ENCODE measurements at places on chromosomes 4 and X. TPM values are rescaled to one million over a fixed set of nuclear protein-coding genes. Genes with fewer than 3 reads are reported as not detected.

DNA sequence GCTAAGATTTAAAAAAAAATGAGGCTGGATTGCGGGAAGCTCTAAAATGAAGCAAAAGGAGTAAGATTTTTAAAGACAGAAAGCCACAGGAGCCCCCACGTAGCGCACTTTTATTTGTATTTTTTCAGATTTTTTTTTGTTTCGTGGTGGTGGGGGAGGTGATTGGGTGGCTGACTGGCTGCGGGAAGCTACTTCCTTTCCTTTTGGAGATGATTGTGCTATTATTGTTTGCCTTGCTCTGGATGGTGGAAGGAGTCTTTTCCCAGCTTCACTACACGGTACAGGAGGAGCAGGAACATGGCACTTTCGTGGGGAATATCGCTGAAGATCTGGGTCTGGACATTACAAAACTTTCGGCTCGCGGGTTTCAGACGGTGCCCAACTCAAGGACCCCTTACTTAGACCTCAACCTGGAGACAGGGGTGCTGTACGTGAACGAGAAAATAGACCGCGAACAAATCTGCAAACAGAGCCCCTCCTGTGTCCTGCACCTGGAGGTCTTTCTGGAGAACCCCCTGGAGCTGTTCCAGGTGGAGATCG, 908 bp downstream of the PCDH10 start:
- DNase-seq: no peak

- no peak for DNase-seq
These were observed 70.2 kb upstream of the MAP3K15 start for GRCh38 chrX:19585332-19586082.

DNA sequence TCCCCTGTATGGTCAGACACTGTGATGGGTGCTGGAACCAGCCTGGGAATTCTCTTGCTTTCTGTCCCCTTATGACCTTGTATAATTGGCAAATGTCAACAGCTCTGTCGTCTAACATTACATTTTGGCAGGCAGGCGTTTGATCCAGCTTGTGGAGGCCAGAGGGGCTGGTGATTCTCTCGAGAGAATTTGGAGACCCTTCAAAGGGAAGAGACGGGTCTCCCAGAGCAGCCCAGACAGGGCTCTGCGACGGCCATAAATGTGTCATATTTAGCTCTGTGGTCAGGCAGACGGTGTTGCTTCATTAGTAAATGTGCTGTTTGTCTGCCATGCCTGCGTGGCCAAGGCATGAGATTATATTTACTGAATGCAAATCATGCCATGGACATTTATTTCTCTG, 68.7 kb downstream of the SORCS2 start:
- DNase-seq: peak; percentile 21

- DNase-seq: no peak
These were observed 91.2 kb downstream of the LPAR4 start for GRCh38 chrX:78838709-78839108.

GRCh38 chrX:107683931-107684330, 55.6 kb downstream of the PRPS1 start:
- peak; percentile 8 for DNase-seq

GRCh38 chrX:70960730-70961129, 29.8 kb upstream of the SLC7A3 start:
- DNase-seq: peak; percentile 12

DNA sequence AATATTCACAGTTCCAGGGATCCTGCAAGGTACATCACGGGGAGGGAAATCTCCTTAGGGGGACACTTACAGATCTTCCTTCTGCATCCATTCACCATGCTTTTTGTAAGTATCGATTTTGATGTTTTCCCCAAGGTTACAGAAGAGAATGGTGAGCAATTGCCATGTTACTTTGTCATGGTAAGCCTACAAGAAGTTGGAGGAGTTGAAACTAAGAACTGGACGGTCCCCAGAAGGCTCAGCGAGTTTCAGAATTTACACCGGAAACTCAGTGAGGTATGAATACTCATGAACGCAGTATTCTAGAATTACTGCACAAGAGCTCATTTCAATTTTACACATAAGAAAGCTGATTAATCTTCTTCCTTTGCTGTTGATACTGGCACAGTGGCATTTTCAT, 53.9 kb downstream of the LRP2BP start:
- DNase-seq: no peak

- no peak for DNase-seq
These were observed 11.0 kb upstream of the MAMLD1 start for GRCh38 chrX:150352114-150352513.

- DNase-seq: peak; percentile 63
These were observed 35.7 kb downstream of the ACE2 start for GRCh38 chrX:15564981-15565579.

GRCh38 chr4:96145601-96146000, 305.7 kb downstream of the PDHA2 start:
- no peak for DNase-seq

- DNase-seq: no peak
These were observed 13.2 kb downstream of the SNX25 start for GRCh38 chr4:185222598-185222997.

DNA sequence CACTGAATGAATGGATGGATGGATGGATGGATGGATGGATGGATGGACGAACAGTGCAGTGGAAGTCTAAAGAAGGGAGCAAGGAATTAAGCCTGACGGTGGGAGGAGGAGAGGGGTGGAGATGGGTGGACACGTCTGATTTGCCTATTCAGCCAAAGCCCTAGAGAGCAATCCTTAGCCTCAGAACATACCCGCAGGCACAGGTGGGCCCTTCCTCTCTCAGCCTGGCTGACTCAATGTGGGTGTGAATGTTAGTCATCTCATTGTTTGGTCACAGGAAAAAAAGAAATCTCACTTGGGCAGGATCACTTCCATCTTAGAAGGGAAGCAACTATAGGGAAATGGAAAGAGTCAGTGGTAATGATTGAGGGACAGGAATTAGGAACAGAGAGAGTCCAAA, 165.9 kb downstream of the PJA1 start:
- no peak for DNase-seq

DNA sequence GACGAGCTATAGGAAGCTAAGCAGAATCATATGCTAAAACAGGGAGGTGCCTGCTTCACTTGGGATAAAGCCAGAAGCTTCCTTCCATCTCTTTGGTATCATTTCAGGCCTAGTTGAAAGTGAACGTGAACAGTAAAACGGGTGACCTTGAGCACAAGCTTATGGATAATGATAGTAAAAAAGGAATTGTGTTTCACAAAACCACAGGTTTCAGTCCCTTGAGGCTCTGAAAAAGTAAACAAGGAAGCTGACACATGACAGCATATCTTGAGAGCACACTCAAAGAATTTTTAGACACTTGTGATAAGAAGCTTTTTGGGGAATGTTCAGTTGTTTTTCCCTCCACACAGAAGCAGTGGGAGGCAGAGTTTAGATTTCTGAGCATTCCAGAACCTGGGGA, 286.1 kb downstream of the DCHS2 start:
- DNase-seq: peak; percentile 63

- DNase-seq: peak; percentile 48
These were observed 17.7 kb downstream of the MND1 start for GRCh38 chr4:153362184-153362583.

- peak; percentile 13 for DNase-seq
These were observed 40.4 kb upstream of the PAPSS1 start for GRCh38 chr4:107760281-107760947.

- DNase-seq: peak; percentile 36
These were observed 21.2 kb upstream of the FAM156A start for GRCh38 chrX:52979568-52979967.

- DNase-seq: no peak
These were observed 89.8 kb upstream of the ACSL4 start for GRCh38 chrX:109822861-109823260.

GRCh38 chr4:119733431-119733830, 104.8 kb upstream of the PDE5A start:
- DNase-seq: no peak

DNA sequence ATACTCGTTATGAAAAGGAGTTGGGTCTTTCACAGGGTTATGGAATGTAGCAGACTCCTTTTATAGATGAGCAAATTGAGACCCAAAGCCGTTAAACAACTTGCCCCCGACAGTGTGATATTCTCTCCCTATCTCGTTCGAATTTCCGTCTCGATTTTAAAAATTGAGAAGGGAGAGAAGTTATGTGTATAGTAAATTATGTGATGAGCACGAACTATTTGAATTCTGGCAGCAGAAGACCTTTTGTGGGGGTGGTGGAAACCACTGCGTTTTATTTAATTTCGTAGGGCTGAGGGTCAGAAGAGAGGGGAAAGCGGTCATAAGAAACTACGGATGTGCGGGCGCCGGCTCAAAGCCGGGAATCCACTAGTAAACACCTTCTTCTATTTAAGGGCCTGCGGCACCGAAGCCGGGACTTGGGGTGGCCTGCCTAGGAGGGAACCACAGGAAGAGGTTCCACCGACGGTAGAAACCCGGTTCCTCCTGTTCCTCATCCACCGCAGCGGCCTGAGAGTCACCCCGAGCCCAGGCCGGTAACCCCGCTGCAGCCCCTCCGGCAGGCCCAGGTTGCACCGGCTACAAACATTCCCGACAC, 1.5 kb upstream of the DDX3X start:
- DNase-seq: peak; percentile 49

DNA sequence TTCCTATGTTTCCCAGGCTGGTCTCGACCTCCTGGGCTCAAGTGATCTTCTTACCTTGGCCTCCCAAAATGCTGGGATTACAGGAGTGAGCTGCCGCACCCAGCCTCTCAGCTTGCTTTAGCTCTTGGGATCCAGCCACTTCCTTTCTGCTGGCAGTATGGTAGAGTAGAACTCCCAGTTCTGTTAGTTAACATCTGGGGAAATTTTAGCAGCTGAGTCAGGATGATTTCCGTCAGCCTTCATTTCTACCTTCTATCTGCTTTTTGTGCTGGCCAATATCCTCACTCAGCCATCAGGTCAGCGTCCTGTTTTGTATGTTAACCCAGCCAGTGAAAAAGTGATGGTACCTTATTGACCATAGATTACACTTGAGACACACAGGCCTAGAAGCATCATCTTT, 59.3 kb upstream of the GPC4 start:
- DNase-seq: no peak

DNA sequence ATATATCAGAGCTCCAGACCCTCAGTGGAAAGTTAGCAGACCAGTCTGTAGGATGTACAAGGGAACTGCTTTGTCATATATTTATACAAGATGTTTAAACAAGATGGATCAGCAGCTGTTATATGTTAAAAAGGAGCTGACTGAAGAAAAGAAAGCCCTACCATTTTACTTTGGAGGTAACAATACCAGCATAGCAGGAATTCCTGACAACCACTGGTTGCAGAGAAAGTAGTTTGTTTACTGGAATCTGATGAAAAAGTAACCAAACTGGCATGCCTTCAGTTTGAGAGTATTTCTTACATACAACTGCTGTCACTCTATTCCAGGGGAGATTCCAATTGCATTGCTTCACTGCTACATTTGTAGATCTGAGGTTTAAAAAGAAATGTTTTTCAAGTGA, 49.5 kb upstream of the GABRQ start:
- no peak for DNase-seq

DNA sequence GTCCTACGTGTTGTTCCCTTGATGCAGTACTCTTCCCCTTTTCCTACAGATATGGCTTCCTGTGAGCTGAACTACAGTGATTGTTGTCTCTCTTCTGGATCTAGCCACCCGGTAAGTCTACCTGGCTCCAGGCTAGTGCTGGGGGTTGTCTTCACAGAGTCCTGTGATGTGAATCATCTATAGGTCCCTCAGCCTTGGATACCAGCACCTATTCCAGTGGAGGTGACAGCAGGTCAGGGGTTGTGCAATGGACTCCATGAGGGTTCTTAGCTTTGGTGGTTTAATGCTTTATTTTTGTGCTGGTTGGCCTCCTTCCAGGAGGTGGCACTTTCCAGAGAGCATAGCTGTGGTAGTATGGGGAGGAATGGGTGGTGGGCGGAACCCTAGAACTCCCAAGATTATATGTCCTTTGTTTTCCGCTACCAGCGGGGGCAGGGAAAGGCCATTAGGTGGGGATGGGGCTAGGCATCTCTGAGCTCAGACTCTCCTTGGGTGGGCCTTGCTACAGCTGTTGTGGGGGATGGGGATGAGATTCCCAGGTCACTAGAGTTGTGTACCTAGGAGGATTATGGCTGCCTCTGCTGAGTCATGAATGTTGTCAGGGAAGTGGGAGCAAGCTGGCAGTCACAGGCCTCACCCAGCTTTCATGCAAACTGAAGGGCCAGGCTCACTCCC, 121.4 kb upstream of the ANKRD50 start:
- no peak for DNase-seq

DNA sequence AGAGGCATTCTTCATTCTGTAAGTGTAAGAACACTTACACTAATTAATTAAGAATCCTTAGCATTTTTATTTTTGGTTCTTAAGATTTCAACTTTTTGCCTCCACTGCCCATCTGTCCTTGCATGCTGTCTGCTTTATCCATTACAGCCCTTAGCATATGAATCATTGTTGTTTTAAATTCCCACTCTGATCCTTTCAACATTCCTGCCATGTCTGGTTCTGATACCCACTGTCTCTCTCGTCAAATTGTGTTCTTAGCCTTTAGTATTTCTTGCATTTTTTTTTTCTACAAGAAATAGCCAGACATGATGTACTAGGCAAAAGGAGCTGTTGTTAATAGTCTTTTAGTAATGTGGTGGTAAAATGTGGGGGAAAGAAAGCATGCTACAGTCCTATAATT, 1360.0 kb downstream of the TECRL start:
- DNase-seq: no peak

- no peak for DNase-seq
These were observed 1.3 kb downstream of the DCAF12L1 start for GRCh38 chrX:126551306-126551705.

DNA sequence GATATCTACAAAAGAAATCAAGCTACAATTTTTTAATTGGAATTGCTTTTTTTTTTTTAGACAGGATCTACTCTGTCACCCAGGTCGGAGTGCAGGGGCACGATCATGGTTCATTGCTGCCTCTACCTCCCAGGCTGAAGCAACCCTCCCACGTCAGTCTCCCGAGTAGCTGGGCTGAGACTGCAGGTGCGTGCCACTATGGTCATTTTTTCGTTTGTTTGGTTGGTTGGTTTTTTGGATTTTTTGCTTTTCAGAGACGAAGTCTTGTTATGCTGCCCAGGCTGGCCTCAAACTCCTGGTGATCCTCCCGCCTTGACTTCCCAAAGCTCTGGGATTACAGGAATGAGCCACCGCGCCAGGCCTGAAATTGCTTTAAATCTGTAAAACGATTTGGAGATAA, 15.6 kb downstream of the RGN start:
- DNase-seq: no peak

DNA sequence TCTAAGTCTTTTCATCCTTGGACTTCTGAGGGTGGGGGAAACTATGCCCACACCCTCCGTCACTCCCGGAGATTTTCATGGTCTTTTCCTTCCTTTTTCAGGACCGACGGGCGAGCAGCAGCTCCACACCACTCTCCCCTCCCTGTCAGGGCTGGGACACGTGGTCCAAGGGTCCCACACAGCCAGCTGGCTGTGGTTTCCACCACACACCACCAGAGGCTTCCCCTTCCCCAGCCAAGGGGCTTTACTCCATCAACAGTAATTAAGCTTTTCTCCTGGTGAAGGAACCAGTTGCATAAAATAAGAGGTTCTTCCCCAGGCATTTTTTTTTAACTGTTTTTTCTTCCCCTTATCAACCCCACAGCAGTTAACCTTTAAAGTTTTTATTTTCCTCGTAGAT, 453.9 kb downstream of the GPAT3 start:
- no peak for DNase-seq

PNMA3 gene
- under 0.01 TPM for total RNA-seq

EPGN gene
- total RNA-seq: 0.32 TPM

MND1 gene
- total RNA-seq: 4.3 TPM

FAM133A gene
- total RNA-seq: not detected

C4orf51 gene
- not detected for total RNA-seq

TEC gene
- total RNA-seq: 0.32 TPM

SMIM14 gene
- 24.5 TPM for total RNA-seq

ANK2 gene
- 23.2 TPM for total RNA-seq

MEPE gene
- not detected for total RNA-seq

HSFX1 gene
- total RNA-seq: 0.43 TPM

TSR2 gene
- total RNA-seq: 12.1 TPM

EPHA5 gene
- 0.32 TPM for total RNA-seq

Data from fibroblast of villous mesenchyme (primary cell).